ENCODE measurements at places on chromosomes 3 and 15.

GRCh38 chr3:115190747-115191146 lies 43.7 kb upstream of the ZBTB20 start:
- no peak for DNase-seq

DNA sequence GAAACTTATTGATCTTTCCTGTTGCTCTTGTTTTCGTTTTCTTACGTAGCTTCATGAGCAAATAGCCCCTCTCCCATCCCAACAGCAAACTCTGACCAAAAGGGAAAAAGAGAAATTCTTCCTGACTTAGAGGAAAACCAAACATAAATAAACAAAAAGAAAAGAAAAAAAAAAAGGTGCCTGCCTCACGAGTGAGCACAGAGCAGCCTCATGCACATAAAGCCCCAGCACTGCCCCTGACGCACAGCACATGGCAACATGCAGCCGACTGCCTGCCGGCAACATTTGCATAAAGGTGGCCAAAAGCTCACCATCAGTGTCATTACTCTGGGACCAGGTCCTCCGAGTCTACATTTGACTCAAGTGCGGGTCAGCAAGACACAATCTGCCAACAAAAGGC lies 6.4 kb downstream of the POC1A start:
- DNase-seq = no peak

GRCh38 chr15:99669250-99669649 lies 64.0 kb downstream of the LYSMD4 start:
- DNase-seq = no peak

GRCh38 chr15:41821831-41822230 lies 6.1 kb upstream of the JMJD7 start:
- no peak for DNase-seq

- DNase-seq = no peak
Observed at GRCh38 chr3:125479091-125479490, 40.9 kb downstream of the SNX4 start.

DNA sequence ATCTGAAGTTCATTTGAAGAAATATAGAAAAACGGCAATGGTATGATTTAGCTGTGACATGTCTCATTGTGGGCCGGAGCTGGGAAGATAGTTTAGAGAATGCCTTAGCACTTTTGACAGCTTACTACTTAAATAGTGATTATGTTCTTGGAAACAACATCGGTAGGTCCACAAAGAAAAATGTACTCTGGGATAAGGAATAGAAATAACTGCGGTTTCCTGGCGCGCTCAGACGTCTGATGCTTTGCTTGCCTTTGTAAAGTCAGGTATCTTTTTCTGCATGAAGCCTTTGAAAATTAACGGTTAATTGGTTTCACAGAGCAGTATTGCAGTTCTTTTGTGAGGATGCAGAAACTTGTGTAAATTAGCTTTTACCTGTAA lies 1.4 kb downstream of the USP3 start:
- no peak for DNase-seq

All from forelimb muscle (tissue), 1 donor.